Breast epithelium (tissue), 4 donors: ENCODE measurements at places on chromosomes 12 and 14. TPM values are rescaled to one million over a fixed set of nuclear protein-coding genes. Genes with fewer than 3 reads are reported as not detected.

DNA sequence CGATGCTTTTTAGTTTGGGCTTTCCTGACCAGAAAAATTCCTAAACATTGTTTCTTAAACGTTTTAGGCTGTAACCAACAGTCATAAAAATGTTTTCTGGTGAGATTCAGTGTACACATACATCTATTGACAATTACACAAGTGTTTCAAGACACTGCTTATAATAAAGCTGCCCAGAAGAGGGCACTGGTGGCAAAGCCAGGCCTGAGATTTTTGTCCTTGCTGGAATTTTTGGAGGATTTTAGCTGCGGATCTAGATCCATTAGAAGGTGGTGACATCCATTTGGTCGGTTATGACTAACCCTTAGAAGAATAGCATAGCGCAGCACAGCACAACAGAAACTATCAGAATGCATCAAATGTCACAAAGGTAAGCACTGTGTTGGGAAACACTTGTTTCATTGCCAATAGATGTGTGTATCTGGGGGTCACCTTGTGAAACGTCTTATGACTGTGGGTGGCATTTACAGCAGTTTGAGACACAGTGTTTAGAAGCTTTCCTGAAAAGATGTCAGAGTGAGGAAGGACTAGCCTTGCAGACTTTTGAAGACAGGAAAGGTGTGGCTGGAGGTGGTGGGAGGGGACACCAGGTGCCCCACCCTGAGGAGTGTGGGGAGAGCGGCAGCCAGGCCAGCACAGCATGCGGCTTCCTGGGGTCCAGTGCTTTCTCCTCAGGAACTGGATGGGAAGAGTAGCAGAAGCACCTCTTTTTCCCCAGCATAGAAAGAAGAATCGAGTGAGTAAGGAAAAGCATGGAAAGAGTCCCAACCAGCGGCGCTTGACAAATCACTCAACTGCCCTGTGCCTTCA lies 54.7 kb upstream of the FKBP4 start:
- no peaks in the 10 kb centered on the region for H3K27me3 ChIP-seq
- H3K36me3 ChIP-seq = no peaks in the 10 kb centered on the region
- H3K4me1 ChIP-seq = no peaks in the 10 kb centered on the region
- no peak overlapping the region for H3K27ac ChIP-seq
- no peak overlapping the region for H3K4me3 ChIP-seq

DNA sequence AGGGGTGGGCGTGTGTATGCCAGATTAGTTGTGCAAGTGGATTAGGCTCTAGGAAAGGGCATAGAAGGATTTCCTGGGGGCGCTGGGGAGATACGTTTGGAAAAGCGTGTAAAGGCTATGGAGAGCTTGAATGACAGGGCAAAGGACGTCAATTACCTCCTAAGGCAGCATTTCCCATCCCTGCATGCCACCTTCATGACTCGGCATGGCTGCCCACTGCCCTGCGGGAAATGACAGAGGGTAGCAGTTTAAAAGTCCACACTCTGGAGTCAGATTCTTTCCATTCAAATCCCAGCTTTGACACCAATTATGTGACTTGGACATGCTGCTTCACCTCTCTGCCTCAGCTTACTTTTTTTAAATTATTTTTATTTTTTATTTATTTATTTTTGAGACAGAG lies 14.8 kb upstream of the TMEM229B start:
- no peak overlapping the region for H3K4me3 ChIP-seq
- DNase-seq = no peak
- H3K27me3 ChIP-seq = no peaks in the 10 kb centered on the region
- H3K36me3 ChIP-seq = no peaks in the 10 kb centered on the region
- H3K27ac ChIP-seq = no peak overlapping the region

DNA sequence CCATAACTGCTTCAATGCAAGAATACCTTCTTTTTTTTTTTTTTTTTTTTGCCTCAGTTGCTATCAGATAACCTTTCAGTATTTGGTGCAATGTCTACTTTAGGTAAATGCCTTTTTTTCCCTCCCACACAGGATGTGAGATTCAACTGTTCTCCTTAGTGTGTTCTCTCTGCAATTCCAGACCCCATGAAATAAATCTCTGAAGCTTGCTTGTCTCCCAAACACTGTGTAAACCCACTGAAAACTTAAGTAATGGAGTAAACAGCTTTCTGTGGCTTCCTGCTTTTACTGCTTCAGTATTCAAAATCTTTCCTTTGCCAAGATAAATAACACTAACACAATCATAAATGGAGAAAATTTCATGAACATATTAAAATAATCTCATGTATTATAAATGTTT lies 55.8 kb upstream of the CLEC14A start:
- H3K36me3 ChIP-seq = no peaks in the 10 kb centered on the region
- DNase-seq = no peak
- H3K4me1 ChIP-seq = no peaks in the 10 kb centered on the region

DNA sequence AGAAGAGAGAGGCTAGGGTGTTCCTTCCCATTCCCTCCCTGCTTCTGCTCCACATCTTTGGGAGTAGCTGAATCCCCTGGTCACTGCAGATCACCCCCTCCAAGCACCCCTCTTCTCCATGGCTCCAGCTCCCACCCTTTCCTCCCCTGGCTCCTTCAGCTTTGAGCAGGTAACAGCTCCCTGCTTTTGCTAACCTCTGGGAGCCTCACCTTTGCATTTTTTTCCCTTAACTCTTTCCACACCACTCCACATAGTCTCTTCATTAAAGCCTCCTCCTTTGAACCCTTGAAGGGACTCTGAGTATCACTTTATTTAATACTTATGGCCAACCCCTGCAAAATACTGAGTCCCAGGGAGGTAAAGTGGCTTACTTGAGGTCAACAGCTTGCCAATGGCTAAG lies 25.7 kb upstream of the SERPINA6 start:
- H3K4me3 ChIP-seq = no peak overlapping the region
- no peaks in the 10 kb centered on the region for H3K27me3 ChIP-seq
- H3K36me3 ChIP-seq = no peaks in the 10 kb centered on the region
- no peak for DNase-seq
- H3K4me1 ChIP-seq = no peaks in the 10 kb centered on the region

DNA sequence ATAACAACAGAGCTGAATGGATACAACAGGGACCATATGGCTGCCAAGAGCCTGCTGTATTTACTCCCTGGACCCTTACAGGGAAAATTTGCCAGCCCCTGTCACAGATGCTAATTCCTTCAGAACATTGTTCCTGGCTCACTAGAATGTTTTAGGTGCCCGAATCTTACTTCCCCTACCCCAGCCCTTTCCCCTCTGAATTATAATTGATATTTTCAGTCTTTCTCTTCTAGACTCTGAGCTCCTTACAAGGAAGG lies 235.3 kb downstream of the KSR2 start:
- H3K27me3 ChIP-seq = no peaks in the 10 kb centered on the region
- no peak for DNase-seq
- no peak overlapping the region for H3K4me3 ChIP-seq
- H3K4me1 ChIP-seq = no peaks in the 10 kb centered on the region
- H3K36me3 ChIP-seq = no peaks in the 10 kb centered on the region

DNA sequence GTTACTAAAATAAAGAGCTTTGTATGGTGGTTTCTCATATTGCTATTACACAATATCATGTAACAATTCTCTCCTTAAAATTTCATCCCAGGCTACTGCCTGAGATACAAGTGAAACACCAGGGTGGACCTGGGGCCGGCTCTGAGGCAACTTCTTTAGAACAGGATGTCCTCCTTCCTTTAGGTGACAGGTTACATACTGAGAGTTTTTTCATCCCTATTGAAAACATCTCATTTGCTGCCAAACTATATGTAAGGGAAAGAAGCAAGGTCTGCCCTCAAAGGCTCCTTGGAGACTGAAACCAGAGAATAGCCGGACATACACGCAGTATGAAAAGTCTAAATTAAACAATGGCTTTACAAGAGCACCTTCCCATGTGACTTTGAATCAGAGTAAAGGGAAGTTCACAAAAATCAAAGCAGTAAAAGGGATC lies 139.9 kb downstream of the DUSP6 start:
- DNase-seq = peak; percentile 45
- peak overlapping the region; percentile 56 for H3K27ac ChIP-seq
- no peak overlapping the region for H3K4me3 ChIP-seq
- no peaks in the 10 kb centered on the region for H3K4me1 ChIP-seq
- no peaks in the 10 kb centered on the region for H3K36me3 ChIP-seq
- no peaks in the 10 kb centered on the region for H3K27me3 ChIP-seq

DNA sequence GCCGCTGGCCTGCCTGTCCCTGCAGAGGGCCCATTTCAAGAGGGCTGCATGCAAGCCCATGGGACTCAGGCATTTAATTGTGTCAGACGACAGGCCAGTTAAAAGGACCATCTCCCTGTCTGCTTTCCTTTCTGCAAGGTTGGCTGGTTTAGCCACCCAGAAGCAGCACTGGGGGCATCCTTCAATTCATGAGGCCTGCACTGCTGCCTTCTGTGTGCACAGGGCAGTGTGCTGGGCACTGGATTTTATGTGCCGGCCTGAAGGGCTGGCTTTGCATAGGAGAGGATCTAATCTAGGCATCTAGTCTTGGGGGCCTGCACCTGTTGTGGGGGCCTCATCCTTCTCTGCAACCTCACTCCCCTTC lies 114.1 kb upstream of the FKBP4 start:
- no peaks in the 10 kb centered on the region for H3K36me3 ChIP-seq
- H3K27me3 ChIP-seq = no peaks in the 10 kb centered on the region
- no peak overlapping the region for H3K4me3 ChIP-seq
- no peak for DNase-seq

The FOXM1 gene
- total RNA-seq = under 0.01 TPM

DNA sequence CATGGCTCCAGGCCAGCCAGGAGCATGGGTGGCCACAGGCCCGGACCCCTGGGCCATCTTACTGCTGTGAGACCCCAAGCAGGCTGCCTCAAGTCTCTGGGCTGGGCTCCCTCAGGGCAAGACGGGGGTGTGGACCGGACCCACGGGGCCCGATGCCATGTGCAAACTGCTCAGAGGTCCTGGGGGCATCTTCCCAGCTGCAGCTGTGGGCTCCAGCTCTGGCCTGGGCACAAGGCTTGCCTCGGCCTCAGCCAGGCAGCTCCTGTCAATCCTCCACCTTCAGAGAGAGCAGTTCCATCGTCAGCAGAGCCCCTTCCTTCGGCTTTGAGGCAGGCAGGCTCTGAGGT lies 12.4 kb upstream of the GPR132 start:
- H3K36me3 ChIP-seq = no peaks in the 10 kb centered on the region
- no peak overlapping the region for H3K27ac ChIP-seq
- no peak overlapping the region for H3K4me3 ChIP-seq
- DNase-seq = no peak

The PSEN1 gene
- 64.5 TPM for total RNA-seq
